Activated T-helper 2 cell treated with anti-CD3 and anti-CD28 coated beads, Interferon-gamma antibody, Interleukin-2, Interleukin-4, amounts not matched to agents 10 μg/mL and 5 μg/mL and 100 μg/mL, durations not matched to agents 14 hours and 24 hours and 36 hours (primary cell): ENCODE measurements at places on chromosomes 5 and 9. TPM values are rescaled to one million over a fixed set of nuclear protein-coding genes. Genes with fewer than 3 reads are reported as not detected.

The DDX4 gene
- 0.09 TPM in 1 of 2 replicates, not detected in the other for total RNA-seq

The KCNV2 gene
- total RNA-seq: not detected in 2 replicates

The CFAP90 gene
- not detected in 2 replicates for total RNA-seq

The IL13 gene
- total RNA-seq: 777 and 830 TPM in 2 replicates

The LRRTM2 gene
- 0.44 and 0.59 TPM in 2 replicates for total RNA-seq

DNA sequence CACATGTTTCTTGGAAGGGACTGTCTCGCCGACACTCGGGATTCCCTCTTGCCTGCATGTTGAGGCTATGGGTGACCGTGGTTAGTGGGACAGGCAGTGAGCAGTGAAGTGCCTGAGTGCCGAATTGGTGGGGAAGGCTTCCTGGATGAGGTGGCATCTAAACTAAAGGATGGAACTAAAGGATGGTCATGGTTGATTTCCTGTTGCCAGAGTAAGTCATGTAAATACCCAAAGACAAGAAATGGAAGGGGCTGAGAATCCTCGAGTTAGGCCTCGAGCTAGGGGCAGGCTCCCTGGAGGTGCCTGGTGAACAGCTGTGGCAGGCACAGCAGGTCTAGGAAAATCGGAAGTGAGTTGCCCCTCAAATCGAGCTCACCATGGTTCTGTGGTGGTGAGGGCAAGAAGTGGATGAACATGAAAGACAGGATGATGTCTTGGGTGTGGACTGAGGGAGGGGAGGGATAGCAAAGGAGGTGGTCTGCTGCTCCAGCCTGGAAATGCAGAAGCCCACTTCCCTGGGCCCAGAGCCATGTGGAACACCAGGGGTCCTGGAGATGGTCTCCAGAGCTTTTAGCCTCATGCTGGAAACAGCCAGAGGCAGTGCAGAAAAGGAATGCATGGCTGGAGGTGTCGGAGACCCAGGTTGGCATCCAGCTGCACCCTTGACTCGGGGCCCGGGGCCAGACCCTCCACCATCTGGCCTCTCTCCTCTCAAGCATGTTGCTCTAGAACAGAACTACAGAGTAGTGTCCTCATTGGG is 12.2 kb downstream of the CD74 start:
- H3K4me3 ChIP-seq: no peak overlapping the region
- peaks cover 65% of the 10 kb centered on the region for H3K36me3 ChIP-seq
- no peaks in the 10 kb centered on the region for H3K27me3 ChIP-seq
- peak overlapping the region; percentile 35 for H3K27ac ChIP-seq
- no peak for DNase-seq
- H3K4me1 ChIP-seq: peaks cover 3% of the 10 kb centered on the region

DNA sequence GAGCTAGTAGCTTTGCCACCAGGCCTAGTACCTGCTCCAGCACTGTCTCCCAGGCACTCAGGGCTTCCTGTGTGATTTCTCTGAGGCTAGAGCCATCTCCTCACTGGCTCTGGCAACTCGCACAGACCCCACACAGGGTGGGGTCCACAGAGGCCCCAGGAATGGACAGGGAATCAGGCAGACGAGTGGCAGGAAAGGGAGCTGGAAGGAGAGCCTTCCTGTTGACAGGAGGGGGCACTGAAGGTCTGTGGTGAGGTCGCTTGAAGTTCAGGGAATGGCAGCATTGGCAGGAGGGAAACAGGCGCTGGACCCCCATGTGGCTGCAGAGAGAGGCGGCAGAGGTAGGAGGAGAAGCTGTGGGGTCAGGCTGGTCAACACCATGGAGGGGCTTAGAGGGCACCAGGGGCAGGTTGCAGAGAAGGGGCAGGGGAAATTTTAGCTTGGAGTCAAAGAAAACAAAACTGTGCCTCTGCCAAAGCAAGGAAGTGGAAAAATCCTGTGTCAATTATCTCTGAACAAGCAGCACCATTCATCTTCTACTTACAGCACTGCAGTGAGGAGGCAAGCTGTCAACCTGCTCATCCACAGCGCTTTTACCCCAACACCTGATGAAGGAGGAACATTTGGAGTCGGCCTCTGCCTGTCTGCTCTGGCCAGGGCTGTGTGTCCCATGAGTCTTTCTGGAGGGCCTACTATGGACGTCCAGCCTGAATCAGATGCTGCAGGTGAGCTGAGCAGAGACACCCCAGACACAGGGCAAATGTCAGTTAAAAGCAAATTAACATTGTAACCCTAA is 270.2 kb downstream of the FSTL4 start:
- H3K27ac ChIP-seq: no peak overlapping the region
- no peaks in the 10 kb centered on the region for H3K36me3 ChIP-seq
- no peak overlapping the region for H3K4me3 ChIP-seq
- no peaks in the 10 kb centered on the region for H3K4me1 ChIP-seq

GRCh38 chr5:58771796-58772195 is 188.9 kb downstream of the RAB3C start:
- peaks cover 5% of the 10 kb centered on the region for H3K27me3 ChIP-seq
- H3K4me1 ChIP-seq: peaks cover 11% of the 10 kb centered on the region
- no peak for DNase-seq
- H3K4me3 ChIP-seq: no peak overlapping the region
- no peak overlapping the region for H3K27ac ChIP-seq

GRCh38 chr9:86042199-86042978 is 57.0 kb downstream of the GOLM1 start:
- H3K27me3 ChIP-seq: no peaks in the 10 kb centered on the region
- no peak overlapping the region for H3K27ac ChIP-seq
- H3K36me3 ChIP-seq: peaks cover 3% of the 10 kb centered on the region
- no peak overlapping the region for H3K4me3 ChIP-seq

GRCh38 chr9:71758277-71758676 is 10.0 kb downstream of the CEMIP2 start:
- DNase-seq: no peak
- H3K4me3 ChIP-seq: no peak overlapping the region
- H3K36me3 ChIP-seq: peaks cover 20% of the 10 kb centered on the region
- H3K4me1 ChIP-seq: peaks cover 47% of the 10 kb centered on the region
- no peaks in the 10 kb centered on the region for H3K27me3 ChIP-seq

DNA sequence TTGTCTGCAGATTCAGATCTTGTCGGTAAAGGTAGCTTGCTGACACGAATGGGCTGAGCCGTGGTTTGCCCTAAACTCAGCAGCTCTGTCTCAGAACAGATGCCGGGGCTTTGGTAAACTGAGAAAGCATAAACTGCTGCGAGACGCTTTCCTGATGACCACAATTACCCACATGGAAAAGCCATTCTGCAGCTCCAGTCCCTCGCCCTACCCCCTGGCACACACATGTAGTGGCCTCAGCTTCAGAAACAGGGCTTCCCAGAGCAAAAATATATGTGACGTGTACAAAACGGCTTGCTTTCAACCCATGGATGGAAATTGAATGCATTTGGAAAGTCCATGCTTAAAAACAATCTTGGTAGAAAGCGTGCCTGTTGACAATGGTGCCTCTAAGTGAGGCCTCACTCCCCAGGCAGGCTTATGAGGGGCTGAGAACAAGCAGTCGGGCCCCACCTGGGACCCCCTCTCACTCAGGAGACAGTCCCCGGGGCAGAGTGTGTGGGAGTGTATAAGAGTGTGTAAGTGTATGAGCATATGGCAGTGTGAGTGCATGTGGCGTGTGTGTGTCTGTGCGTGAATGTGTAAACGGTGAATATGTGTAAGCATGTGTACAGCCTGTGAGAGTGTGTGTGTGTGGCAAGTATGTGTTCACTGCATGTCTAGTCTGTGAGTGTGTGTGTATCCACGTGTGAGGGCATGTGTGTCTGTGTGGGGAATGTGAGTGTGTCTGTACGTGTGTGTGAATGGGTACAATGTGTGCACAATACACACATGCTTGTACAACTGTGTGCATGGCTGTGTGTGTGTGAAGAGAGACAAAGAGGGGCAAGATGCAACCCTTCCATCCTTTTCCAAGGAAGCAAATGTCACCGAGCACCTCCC is 88.2 kb upstream of the SMIM23 start:
- no peaks in the 10 kb centered on the region for H3K27me3 ChIP-seq
- no peak overlapping the region for H3K4me3 ChIP-seq
- H3K36me3 ChIP-seq: no peaks in the 10 kb centered on the region
- no peaks in the 10 kb centered on the region for H3K4me1 ChIP-seq

DNA sequence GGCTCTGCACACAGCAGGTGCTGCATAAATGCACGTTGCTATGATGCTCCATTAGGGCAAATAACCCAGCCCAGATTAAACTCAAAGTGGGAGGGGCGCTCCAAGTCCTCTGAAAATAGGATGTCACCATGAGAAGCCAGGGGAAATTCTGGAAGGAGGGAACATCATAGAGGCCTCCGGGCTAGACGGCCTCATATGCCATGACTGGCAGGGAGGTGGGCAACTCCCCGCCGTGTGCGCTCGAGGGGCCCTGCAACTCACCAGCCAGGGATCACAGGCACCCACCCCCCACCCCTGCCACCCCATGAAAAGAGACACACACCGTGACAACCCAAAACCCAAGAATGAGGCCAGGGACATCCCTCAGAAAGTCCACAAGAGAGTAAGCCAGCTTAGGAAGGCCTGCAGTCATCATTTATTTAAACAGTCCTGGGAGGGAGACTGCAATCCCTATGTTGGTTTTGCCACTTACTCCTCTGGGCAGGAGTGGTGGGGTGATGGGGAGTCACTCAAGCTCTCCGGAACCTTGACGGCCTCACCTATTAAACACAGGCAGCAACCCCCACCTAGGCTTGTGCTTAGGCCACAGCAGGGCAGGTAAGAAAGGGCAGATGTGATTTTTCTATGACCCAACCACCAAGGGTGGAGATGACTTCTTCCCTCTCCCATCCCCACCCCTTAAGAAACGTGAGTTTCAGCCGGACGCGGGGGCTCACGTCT is 4.0 kb downstream of the VAV2 start:
- H3K36me3 ChIP-seq: no peaks in the 10 kb centered on the region
- H3K27me3 ChIP-seq: peaks cover 19% of the 10 kb centered on the region
- no peak overlapping the region for H3K27ac ChIP-seq

DNA sequence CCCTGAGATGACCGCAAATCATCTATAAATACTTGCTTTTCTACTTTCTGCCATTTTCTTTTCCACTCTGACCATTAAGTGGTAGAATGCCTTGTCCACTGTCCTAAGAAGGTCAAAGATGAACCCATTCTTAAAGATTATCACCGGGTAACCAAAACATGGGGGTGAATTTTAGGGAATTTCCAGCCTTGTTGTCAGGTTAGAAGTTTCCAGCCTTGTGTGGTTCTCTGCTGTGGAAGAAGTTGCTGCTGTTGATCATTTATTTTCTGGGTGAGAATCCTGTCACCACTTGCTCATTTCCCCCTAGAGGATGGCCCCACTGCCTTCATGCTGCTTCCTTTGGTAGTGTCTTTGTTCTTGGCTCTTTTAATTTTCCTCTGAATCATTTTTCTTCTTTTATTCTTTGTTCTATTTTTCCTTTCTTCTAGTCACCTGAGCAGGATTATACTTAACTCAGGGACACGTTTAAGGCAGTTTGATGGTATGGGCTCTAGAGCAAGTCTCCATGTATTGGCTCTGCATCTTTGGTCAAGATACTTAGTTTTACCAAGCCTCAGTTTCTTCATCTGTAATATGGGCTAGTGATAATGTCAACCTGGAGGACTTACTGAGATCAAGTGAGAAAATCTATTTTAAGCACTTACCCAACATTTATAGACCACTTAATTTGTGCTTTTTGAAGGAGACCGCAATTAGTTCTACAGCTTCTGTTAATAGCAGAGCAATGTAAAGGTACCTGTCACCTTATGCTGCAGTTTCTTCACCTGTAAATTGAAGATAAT is 266.2 kb downstream of the ARHGAP26 start:
- H3K27ac ChIP-seq: peak overlapping the region; percentile 72
- DNase-seq: no peak
- no peak overlapping the region for H3K4me3 ChIP-seq
- H3K27me3 ChIP-seq: no peaks in the 10 kb centered on the region
- H3K4me1 ChIP-seq: peaks cover 56% of the 10 kb centered on the region

- no peak overlapping the region for H3K27ac ChIP-seq
- no peak overlapping the region for H3K4me3 ChIP-seq
- no peak for DNase-seq
- H3K36me3 ChIP-seq: no peaks in the 10 kb centered on the region
Measured at GRCh38 chr5:103059525-103059924, 60.4 kb downstream of the GIN1 start.

DNA sequence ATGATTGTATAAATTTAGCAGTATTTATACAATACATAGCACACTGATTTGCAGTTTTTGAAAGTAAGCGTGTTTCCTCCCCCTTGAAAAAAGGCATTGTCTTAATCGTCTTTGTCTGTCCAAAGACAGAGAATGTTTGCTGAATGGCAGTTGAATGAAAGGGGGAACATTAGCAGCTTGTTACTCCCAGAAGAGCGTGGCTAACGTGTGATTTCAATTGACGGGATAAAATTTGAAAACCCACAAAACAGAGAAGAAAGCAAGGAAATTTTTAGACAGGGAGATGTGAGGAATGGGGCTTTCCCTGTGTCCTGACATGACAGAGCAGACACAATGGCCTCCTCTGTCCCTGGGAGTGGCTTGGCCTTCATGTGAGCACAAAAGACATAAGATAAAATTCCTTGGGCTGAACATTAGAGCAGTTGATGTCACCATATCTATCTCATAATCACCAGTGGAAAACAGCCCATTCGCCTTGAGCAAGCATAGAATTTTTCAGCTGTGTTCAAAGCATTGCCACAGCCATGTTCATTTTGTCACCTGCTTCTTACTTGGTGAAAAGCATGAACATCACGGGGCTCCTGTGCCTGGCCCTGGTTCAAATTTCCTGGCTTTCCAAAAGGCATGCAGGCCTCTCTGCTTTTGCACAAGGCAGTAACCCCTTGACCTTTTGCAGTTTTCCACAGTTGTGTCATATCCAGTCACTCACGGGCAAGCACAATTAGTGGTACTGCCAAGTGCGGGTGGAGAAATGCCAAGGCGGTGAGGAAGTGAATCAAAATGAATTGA is 126.9 kb downstream of the TLE1 start:
- DNase-seq: no peak
- H3K27me3 ChIP-seq: no peaks in the 10 kb centered on the region
- no peak overlapping the region for H3K4me3 ChIP-seq
- no peaks in the 10 kb centered on the region for H3K4me1 ChIP-seq

DNA sequence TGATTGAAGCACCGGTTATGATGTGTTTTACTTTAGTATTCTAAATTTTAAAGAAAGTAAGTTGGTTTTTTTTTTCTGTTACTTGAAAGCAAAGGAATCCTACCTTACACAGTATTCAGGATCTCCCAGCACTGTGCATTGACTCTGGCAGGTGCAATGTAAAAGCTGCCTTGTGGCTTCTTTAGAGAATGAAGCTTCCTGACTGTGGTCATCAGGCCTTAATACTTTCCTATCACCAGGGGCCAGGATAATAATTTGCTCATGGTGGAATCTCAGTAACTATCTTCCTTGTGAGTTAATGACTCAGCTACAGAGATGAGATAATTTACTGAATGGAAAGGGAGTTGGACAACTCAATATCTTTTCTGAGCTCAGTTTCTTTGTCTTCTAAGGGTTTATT is 435.5 kb upstream of the ZNF608 start:
- H3K27me3 ChIP-seq: no peaks in the 10 kb centered on the region
- no peak overlapping the region for H3K4me3 ChIP-seq
- H3K36me3 ChIP-seq: no peaks in the 10 kb centered on the region
